ENCODE measurements at places on chromosomes 3 and 15.

GRCh38 chr3:117549716-117550115 is 840.1 kb downstream of the TUSC7 start:
- DNase-seq, result no peak

DNA sequence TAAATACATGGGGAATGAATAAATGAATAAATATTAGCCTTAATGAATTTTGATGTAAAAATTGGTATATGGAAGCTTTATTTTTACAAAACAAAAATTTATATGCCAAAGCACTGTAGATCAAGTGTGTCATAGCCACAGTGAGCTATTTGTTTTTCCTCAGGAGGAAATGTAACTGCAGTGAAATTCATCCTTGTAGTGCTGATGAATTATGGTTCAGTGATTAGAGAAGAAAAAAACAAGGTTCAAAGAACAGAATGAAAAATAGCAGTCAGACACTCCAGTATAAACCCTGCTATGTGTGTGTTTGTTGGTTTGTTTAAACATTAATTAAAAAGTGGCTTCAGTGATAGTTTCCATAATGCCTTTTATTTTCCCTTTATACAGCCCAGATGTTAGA is 228.0 kb upstream of the GPR149 start:
- no peak for DNase-seq

DNA sequence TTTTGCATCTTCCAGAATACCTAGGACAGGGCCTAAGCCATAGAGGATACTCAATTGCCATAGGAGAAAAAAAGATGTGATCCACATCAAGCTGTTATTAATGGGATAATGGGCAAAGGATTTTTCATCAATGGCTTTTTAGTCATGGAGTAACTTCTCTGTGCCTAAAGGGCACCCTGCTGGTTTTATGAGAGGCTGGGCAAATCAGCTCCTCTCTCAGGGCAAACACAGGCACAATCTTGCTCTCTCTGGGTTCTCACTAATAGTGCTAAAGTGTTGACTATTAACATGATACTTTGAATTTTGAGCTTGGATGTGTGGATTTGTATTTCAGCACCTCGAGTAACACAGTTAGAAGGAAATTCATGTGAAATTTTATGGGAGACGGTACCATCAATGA is 67.6 kb downstream of the GHSR start:
- no peak for DNase-seq

DNA sequence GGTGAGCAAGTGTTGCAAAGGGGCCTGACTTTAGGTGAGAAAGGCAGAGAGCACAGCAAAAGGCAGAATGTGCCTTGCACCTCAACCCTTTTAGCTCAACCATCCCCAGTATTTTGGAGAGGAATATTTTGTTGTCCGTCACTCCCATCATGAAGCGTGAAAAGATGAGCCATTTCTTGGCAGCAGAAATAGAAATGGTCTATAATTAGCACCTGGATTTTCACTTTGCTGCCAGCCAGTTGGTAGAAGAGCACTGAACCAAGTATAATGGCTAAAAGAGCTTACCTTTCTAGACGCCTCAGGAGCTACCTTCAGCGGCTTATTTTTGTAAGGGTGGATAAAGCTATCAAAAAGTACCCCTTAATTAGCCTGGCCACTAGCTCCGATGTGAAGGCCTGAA is 406.7 kb downstream of the OCA2 start:
- no peak for DNase-seq

DNA sequence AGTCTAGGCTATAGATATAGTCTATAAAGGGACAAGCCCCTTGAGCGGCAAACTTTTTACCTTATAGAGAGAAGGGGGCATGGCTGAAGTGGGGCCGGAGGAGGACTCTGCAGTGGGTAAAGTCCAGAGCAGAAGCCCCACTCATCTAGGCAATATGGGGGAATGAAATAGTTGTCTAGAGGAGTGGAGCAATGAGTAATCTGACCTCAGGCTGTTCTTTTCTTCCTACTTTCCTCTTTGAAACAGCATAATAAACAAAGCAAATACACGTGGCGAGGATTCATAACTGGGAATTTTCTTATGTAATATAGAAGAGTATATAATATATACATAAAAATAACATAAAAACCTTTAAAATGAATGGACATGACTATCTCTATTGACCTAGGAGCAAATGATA is 546.4 kb upstream of the ZNF385D start:
- no peak for DNase-seq

DNA sequence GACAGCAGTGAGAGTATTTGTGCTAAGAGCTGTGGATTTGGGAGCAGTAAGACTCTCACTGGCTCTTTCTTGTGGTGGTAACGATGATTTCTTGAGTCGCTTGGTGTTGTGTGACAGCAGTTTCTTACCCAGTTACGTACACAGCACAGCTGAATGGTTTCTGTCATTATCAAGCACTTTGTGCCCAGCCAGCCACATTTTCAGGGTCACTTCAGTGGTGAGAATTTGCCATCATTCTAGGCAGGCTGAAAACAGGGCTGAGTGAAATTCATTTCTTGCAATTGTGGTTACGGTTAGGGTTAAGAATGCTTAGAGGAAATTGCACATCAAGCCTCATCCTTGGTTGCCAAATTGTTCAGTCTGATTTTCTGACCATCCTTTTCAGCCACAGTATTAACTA is 130.1 kb downstream of the RYR3 start:
- DNase-seq, result no peak

DNA sequence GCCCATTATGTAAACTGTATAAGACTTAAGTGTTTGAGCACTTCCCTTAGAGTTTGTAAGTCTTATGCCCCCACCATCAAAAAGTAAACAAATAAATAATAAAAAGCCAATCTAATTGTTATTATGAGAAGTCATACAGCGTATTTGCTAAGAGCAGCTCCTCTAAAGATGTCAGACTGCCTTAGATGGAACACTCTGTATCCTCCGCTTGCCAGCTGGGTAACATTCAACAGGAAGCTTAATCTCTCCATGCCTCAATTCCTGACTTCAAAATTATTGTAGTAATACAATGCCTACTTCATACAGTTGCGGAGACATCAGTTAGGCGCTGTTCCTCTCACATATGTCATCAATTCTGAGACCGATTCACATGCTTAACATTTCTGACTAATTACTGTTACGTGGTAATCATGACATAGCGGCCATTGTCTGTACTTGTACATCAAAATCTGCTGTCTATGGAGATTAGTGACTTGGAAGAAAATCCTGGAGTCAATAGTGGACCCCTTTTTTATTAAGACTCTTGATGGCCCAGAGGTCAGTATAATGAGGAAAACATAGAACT is 417.7 kb downstream of the LPP start:
- no peak for DNase-seq
